ENCODE measurements at places on chromosomes 12 and 14.

DNA sequence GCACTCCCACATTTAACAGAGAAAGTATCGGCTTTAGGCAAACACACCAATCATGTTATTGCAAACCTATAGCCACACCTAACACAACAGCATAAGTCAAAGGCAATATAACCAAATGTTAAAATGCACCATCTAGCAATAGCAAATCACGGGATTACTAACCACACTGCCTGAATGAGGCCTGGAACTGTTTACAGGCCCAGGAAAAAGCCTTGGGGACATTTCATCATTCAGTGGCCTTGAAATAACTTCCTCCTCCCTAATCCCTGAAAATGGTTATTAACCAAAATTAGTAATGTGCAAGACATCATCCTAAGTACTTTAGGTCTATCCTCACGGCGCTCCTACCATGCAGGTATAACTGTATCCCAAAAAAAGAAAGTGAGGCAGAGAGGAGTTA is 2.3 kb downstream of the GALC start:
- DNase-seq: no peak

- no peak for DNase-seq
These were observed 98.5 kb upstream of the RASSF8 start for GRCh38 chr12:25859976-25860375.

GRCh38 chr12:57837864-57838562 is 8.5 kb downstream of the CTDSP2 start:
- DNase-seq: no peak

DNA sequence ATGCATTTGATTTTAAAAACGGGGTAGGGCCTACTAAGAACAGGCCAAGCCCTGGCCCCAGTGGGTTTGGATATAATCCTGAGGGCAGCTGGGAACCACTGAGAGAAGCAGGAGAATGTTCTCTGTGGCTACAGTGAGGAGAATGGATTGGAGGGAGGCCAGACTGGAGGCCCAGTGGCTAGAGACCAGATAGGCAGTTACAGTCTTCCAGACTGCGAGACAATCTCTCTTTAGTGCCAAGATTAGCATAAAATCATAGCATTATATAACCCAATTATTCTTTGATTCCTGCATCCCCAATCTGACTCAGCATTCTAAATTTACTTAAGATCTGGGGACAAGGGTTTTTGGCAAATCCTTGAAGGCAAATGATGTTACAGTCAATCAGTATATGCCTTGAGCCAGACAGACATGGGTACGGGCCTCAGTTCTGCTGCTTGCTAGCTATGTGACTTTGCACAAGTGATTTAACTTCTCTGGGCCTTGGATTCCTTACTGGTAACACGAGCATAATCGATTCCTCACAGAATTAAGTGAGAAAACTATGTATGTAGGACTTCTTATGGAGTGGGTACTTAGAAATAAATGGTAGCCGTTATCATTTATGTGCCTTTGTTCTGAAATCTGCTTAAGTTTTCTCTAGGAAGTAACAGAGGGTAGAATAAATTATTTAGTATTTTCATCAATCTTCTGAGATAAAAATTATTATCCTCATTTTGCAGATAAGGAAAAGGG is 18.3 kb downstream of the NINJ2 start:
- no peak for DNase-seq

DNA sequence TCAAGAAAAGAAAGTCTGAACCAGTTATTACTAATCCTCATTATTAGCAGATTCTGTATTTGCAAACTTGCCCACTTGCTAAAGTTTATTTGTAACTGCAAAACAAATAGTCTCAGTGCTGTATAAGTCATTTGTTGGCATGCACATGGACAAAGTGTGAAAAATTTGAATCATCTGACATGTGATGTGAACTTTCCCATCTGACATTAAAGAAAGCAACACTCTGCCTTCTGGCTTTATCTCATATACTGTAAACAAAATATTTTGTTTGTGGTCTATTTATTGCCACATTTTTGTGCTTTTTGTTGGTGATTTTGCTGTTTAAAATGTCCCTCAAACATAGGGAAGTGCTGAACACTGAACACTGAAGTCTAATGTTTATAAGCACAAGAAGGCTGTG is 513.8 kb downstream of the RPL10L start:
- DNase-seq: no peak

GRCh38 chr14:72583316-72584272 is 310.3 kb downstream of the DPF3 start:
- no peak for DNase-seq

GRCh38 chr14:86414146-86414545 is 884.2 kb downstream of the FLRT2 start:
- DNase-seq: no peak

DNA sequence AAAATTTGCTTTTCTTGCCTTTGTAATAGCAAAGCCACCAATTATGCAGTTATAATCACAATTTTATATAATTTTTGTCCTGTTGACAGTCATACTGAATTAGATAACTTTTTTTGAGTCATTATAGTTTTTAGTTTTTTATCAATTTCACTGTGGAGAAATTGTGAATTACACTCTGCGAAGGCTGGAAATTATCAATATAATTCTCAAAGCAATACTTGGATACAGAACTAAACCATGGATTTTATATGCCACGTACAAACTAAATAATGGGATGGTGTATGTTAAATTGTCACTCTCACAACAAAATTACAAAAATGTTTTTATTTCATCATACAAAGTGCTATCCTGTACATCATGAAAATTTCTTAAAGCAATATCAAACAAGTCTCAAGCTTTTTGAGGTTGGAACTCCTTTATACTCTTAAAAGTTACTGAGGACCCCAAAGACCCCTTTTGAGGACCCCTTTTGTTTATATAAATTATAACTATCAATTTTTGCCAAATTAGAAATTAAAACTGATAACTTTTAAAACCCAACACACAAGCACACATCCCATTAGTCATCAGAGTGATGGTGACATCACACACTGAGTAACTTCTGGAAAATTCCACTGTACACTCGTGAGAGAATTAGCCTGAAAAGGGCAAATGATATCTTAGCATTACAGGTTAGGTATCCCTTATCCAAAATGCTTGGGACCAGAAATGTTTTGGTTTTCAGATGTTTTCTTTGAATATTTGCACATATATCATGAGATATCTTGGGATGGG is 19.8 kb upstream of the AQP2 start:
- no peak for DNase-seq

- DNase-seq: no peak
These were observed 57.0 kb downstream of the ZNF664 start for GRCh38 chr12:124030008-124030407.

GRCh38 chr12:98745578-98746391 is 100.7 kb downstream of the APAF1 start:
- DNase-seq: no peak

DNA sequence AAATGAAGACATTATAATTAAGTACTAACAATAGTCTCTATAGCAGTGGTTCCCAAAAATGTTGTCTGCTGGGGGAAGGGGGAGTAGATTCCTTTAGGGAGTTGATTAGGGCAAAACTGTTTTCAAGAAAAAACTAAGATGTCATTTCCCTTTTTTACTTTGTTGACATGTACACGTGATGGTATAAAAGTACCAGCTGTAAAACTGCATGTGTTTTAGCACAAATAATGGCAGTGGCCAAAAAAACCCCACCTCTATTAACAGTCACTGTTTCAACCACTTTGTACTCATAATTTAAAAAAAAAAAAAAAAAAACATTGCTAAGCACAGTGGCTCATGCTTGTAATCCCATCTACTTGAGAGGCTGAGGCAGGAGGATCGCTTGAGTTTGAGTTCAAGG is 61.7 kb downstream of the PPP1R12A start:
- no peak for DNase-seq
